ENCODE measurements at places on chromosomes 12 and 14.
A peak's percentile ranks its signal among the peaks of the same experiment; 100 is the strongest.

- no peak for DNase-seq
Measured at GRCh38 chr12:76713130-76713529, 50.8 kb upstream of the ZDHHC17 start.

DNA sequence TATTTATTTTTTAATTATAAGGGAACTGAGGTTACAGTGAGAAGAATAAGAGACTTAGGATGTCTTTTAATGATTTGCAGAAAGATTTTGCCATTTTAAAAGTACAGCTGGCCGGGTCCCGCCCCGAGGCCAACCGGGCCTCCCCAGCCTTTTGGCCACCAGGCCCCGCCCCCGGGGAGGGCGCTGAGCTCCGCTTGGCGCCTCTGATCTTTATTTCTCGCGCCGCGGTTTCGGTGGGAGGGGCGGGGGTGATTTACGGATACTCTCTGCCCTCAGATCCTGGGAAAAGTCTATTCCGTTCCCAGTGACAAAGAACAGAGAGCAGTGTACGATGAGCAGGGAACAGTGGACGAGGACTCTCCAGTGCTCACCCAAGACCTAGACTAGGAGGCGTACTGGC lies 17.7 kb downstream of the ZFYVE26 start:
- DNase-seq, result no peak

DNA sequence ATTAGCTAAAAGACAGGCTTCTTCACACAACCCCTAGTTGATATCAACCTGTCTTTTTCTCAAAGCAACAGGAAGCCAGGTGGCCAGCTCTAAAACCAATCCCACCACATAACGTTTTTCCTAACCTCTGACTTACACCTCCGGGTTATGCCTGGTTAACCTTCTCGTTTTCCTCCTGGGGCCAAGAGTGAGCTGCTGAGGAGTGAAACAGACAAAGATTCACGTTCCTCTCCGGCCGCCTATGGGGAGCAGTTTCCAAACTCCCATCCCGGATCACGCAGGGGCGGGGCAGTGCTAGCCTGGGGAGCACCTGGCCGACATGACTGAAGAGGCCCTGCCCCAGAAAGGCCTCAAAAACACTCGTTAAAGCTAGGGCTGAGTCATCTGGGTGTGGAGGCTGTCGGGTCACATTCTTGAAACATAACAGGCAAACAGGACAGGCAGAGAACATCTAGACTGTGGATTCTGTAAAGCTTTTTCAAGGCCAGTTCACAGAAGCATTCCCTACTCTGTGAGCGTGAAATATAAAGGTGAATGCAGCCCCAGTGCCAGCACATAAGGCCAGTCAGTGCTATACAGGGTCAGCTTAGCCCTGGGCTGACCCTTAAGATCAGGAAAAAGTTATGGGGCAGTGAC lies 25.9 kb upstream of the LGALS3 start:
- no peak for DNase-seq

DNA sequence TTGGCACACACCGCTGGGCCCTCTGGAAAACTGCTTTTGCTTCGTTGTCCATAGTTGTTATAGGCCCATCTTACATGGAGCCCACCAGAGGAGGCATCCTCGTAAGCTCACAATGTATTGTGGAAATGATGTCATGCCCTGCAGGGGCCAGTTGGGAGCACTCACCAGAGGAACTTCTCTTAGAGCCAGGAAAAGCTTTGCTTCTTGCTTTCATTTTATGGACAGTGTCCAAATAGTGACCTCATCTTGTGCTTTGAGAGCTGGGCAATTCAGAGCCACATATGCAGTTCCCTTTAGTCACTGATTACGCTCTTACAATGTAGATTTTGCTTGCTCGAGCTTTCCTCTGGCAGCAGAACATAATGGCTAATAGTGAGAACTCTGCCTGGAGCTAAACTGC lies 275.6 kb downstream of the AACS start:
- DNase-seq, result no peak

DNA sequence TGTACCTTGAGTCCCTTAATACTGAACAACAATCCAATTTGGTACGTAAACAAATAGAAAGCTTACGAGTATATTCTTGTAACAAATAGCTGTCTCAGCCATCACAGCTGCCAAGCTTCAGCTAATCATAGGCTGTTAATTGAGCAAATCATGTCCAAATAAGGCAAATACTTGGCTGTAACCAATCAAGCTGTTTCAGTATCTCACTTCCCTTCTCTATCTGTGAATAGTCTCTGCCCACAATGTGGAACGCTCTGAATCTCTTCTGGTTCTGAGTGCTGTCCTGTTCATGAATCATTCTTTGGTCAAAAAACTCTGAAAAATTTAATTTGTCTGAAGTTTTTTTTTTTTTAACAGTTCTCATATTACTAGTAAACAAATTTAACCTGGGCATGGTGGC lies 5.8 kb upstream of the NEMF start:
- DNase-seq, result no peak

GRCh38 chr12:96302687-96303310 lies 97.4 kb downstream of the CDK17 start:
- no peak for DNase-seq

GRCh38 chr14:103741876-103742275 lies 26.3 kb downstream of the ZFYVE21 start:
- no peak for DNase-seq

DNA sequence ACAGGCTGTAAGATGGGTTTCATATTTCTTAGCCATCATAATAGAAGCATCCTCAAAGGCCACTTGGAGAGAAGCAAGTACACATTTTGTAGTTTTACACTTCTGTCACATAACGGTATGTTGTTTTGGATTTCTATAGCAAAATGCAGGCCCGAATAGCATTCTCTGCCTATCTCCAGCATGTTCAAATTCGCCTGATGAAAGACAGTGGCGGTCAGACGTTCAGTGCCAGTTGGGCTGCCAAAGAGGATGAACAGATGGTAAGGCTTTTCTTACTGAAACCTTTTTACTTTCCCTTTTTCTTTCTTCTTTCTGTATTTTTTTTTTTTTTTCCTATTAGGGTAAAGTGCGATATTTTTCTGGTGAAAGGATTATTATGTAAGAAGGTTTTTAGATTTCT lies 110.5 kb downstream of the TTLL5 start:
- no peak for DNase-seq

DNA sequence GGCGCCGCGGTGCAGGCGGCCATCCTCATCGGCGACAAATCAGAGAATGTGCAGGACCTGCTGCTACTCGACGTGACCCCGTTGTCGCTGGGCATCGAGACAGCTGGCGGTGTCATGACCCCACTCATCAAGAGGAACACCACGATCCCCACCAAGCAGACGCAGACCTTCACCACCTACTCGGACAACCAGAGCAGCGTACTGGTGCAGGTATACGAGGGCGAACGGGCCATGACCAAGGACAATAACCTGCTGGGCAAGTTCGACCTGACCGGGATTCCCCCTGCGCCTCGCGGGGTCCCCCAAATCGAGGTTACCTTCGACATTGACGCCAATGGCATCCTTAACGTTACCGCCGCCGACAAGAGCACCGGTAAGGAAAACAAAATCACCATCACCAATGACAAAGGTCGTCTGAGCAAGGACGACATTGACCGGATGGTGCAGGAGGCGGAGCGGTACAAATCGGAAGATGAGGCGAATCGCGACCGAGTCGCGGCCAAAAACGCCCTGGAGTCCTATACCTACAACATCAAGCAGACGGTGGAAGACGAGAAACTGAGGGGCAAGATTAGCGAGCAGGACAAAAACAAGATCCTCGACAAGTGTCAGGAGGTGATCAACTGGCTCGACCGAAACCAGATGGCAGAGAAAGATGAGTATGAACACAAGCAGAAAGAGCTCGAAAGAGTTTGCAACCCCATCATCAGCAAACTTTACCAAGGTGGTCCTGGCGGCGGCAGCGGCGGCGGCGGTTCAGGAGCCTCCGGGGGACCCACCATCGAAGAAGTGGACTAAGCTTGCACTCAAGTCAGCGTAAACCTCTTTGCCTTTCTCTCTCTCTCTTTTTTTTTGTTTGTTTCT lies 1.7 kb downstream of the HSPA2 start:
- no peak for DNase-seq

DNA sequence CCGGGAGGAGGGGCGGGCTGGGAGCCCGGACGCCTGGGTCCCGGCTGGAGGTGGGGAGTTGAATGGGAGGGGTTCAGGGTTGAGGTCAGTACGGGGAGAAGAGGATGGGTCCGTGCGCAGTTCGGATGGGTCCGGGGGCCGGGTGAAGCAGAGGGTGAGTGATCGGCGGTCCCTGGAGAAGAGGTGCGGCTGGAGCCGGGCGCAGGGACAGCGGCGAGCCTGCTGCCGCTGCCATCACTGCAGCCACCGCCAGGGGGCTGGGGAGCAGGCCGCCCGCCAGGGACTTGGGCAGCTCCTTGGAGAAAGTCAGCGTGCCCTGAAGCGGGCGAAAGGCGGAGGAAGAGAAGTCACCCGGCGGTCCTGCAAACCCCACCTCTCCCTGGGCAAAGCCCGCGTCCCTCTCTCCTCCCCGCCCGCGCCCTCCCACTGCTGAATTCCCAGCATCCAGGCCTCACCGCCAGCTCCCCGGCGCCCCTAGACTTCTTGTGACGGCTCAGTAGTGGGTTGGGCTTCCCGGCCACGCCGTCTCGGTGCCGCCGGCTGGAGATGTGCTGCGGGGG lies 6.0 kb upstream of the GPR84 start:
- DNase-seq, result no peak

- no peak for DNase-seq
Measured at GRCh38 chr12:1845427-1845826, 25.1 kb downstream of the LRTM2 start.

- DNase-seq, result no peak
Measured at GRCh38 chr12:132321321-132322118, 7.9 kb downstream of the GALNT9 start.

GRCh38 chr14:63345826-63346225 lies 27.1 kb upstream of the GPHB5 start:
- peak; percentile 2 for DNase-seq

GRCh38 chr12:58640314-58640713 lies 280.0 kb downstream of the LRIG3 start:
- DNase-seq, result no peak

Measured in NCI-H1092 (cell line).